Cardiac muscle cell (in vitro differentiated cells and primary cell): ENCODE measurements at places on chromosomes 4 and X. TPM values are rescaled to one million over a fixed set of nuclear protein-coding genes. Genes with fewer than 3 reads are reported as not detected.

GRCh38 chr4:24858026-24858425 is 54.8 kb downstream of the CCDC149 start:
- DNase-seq: peak; percentile 59

DNA sequence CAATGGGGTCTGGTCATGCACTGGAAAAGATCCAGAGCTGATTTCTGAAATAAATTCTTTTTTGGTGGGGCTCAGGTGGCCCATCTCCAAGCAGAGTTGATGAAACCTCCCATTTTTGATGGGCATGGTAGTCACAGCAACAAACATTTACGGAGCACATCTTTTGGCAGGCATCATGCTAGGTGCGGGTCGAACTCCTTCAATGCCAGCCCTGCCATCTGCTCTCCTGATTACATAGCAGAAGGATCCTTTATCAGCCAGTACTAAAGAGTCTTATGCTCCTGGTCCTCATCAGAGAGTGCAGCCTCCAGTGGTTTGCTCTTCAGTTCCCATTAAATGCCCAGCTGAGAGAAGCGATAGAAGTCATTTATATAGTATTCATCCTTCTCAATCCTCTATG is 121.7 kb downstream of the GRXCR1 start:
- DNase-seq: no peak

DNA sequence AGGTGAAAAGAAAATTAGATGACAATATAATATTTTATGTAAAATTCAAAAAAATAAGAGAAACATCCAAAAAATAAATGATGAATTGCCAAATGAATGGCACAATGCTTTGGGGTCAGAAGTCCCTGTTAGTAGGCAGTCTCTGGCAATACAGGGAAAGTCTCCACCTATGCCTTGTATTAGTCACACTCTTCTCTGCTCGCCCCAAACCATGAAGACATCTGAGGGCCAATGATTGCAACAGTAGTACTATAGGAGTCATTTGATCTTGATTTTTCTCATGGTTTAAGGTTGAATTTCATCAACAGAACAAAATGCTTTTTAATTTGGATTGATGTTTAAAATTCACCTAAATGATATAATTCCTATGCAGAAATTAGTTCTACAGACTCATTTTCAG is 3.9 kb upstream of the PRSS12 start:
- DNase-seq: no peak

- DNase-seq: no peak
Observed at GRCh38 chr4:170743633-170744032, 653.9 kb upstream of the AADAT start.

DNA sequence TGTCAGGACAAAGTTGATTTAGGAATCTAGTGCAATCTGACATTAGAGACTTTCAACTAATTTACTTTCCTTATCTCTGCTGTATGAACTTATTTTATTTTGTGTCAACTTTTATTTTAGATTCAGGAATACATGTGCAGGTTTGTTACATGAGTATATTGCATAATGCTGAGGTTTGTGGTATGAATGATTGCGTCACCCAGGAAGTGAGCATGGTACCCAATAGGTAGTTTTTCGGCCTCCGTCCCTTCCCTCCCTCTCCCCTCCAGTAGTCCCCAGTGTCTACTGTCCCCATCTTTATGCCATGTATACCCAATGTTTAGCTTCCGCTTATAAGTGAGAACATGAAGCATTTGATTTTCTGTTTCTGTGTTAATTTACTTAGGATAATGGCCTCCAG is 68.7 kb upstream of the TEX13D start:
- DNase-seq: no peak

GRCh38 chr4:123731035-123731434 is 334.4 kb downstream of the SPRY1 start:
- no peak for DNase-seq

DNA sequence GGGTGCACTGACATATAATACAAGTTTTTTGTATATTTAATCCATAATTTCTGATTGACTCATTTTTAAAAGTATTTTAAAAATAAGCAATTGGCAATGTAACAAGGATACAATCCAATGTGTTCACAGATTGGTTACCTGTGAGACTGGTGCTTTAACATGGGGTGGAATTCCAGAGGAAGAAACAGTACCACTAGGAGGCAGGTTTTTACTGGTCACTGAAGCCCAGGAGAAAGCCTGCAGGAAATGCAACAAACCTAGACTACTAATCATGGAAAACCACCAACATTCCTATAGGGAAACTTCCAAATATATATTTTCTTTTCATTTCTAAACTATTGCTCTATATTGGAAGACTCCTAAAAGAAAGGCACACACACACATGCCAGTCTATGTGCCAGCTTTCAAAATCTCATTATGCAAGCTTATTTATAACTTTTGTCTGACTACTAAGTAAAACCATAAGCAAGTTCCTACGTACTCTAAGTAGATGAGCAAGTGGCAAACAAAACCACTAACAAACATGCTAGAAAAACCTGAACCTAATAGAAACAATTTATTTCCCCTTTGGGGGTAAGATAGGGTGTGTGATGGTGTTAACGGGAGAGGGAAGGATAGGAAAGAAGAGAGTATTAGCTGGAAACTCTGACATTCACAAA is 19.2 kb downstream of the G3BP2 start:
- peak; percentile 60 for DNase-seq

- DNase-seq: no peak
Observed at GRCh38 chrX:2840961-2841360, 12.2 kb downstream of the GYG2 start.

The CT45A6 gene
- total RNA-seq: not detected in 2 replicates

- DNase-seq: no peak
Observed at GRCh38 chr4:99818661-99819060, 2.0 kb downstream of the DAPP1 start.
